ENCODE measurements at places on chromosomes 5 and 9.

DNA sequence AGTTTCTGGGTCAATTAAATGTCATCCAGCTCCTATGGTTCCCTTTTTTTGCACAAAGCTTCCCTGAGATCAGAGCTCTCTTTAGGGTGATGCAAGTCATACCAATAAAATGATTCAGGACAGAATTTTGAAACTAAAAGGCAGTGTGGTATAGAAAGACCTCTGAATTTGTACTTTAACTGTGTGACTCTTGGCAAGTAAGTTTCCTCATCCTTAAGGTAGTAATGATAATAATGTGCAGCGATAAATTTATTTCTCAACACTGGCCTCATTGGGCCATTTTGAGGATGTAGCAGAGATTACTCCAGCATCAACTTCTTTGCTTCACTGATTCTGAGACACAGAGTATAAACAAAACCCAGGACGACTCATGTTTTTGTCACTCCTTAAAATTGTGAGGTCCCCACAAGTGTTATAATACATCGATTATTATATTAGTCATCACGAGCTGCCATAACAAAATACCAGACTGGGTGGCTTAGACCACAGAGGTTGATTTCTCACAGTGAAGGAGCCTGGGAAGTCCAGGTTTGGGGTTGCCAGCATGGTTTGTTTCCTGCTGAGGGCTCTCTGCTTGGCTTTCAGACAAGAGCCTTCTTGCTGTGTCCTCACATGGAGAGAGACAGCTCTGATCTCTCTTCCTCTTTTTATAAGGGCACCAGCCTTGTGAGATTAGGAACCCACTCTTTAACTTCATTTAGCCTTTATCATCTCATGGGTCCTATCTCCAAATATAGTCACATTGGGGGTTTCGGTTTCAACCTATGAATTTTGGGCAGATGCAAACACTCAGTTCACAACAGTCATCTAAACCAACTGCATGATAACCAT lies 293.0 kb downstream of the ZNF608 start:
- peak; percentile 9 for DNase-seq

DNA sequence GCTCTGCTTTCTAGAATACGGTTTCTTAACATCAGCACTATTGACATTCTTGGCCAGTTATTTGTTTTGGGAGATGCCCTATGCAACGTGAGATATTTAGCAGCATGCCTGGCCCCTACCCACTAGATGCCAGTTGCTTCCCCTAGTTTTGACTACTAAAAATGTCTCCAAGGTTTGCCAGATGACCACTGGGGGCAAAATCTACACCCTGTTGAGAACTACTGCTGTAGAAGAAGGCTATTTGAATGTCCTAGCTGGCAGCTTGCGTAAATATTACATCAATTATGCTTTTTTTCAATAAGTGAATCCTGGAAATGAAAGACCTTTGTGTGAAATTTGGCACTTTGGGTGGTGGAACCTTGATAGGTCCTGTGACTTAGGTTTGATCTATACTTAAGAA lies 5.0 kb downstream of the NCBP1 start:
- DNase-seq = peak; percentile 5

GRCh38 chr9:28600226-28600625 lies 1026.9 kb upstream of the C9orf72 start:
- no peak for DNase-seq

DNA sequence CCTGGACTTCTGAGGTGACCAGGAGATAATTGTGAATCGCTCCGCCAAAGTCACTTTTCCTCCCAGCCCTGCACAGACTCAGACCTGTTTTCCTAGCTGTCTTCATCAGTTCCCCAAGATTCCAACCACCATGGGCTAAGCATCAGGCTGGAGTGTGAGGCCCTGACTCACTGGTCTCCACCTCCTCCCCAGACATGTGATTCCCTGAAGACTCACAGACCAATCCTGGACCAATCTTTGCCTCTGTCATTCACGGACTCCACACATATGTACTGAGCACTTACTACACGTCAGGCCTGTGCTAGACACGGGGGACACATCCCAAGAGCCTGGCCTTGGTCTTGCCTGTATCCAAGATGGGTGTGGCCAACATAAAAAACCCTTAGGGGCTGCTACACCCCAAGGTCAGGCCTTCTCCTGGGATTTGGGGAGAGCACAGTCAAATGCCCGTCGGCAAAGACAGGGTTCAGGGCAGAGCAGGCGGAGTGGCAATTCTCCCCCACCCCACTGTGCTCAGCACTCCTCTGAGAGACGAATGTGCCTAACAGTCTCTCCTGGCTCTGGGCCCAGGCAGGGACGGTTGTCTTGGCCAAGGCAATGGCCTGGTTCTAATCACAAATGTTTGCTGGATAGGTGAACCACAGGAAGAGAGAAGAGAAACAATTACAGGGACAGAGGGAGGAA lies 11.9 kb downstream of the EEIG1 start:
- peak; percentile 54 for DNase-seq

- no peak for DNase-seq
Observed at GRCh38 chr5:154948313-154948712, 7.4 kb downstream of the MRPL22 start.

- no peak for DNase-seq
Observed at GRCh38 chr5:153565822-153566221, 75.4 kb downstream of the GRIA1 start.

GRCh38 chr5:31563216-31563615 lies 31.1 kb downstream of the C5orf22 start:
- peak; percentile 3 for DNase-seq

DNA sequence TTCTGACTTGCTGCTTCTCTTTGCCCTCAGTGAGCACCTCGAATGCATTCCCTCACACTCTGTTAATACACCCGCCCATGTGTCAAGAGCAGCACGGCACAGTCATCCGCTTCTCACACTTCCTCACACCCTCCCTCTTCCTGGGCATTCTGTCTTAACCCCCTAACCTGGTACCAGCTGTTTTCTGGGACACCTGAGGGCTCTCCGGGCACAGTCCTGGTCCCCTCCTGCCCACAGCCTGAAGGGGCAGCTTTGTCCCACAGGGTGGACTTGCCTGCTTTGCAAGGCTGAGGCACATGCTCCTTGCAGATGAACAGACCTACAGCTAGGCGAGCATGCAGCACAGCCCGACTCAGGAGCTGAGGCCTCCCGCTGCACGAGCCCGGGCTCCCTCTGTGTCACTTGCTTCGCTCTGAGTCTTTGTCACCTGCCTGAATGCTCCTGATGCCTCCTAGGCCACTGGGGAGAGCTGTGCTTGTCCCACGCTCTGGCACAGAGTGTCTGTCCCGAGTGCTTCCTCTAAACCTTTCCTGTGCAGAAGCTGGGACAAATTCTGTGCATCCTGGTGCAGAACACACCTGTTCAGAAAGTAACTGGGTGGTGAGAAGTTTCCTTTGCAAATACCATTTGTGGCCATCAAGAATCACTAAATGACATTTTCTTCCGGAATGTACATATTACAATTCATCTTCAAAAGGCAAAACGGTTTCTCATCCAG lies 47.8 kb downstream of the AHRR start:
- DNase-seq = peak; percentile 68

- no peak for DNase-seq
Observed at GRCh38 chr9:38284588-38285051, 107.9 kb upstream of the ALDH1B1 start.

DNA sequence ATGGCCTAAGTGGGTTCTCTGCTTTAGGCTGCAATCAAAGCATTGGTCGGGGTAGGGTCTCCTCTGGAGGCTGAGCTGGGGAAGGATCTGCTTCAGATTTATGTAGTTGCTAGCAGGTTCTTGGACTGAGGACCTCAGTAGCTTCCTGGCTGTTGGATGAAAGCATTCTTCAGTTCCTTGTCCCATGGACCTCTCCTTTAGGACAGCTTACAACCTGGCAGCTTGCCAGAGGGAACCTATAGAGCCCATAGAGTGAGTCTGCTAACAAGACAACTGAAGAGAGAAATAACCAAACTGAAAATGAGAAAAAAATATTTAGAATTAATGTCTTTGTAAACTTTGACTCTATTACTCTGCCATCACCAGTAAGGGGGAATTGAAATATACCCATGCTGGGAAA lies 12.4 kb downstream of the MRPS30 start:
- DNase-seq = peak; percentile 11

DNA sequence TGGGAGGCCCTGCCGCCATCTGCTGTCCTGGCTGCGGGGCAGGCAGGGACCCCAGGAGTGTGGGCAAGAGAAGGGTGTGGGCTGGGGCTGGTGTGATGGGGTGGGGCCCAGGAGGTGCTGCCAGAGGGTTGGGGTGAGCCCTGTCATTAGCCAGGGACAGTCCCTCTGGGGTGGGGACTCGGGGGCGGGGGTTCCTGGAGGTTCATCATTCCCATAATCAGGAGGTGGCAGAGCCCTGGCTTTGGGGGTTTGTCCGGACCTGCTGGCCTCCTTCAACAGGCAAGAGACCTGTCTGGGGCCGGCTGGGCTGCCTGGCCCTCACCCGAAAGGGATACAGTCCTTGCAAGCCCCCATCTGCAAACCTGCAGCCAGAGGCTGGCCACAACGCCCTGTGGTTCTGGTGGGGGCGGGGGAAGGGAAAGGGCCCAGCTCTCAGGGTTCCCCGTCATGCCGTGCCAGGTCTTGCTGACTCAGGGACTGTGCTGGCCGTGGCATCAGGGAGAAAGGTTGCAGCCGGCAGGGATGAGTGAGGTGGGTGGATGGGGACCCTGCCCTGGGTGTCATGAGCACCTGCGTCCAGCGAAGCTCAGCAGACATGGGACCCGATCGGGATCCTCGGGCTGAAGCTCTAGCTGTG lies 65.2 kb downstream of the MRPL36 start:
- no peak for DNase-seq

DNA sequence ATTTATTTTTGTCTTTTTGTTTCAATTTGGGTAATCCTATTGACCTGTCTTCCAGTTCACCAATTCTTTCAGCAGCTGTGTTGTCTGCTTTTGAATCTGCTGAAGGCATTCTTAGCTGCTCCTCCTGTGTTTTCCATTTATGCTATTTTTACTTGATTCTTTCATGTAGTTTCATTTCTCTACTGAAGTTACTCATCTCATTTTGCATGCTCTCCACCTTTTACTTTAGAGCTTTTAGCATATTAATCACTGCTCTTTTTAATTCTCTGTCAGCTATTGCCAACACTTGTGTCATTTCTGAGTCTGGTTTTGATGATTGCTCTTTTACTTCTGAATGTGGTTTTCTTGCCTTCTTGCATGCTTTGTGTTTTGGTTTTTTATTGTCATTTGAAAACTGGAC lies 496.0 kb upstream of the CLINT1 start:
- DNase-seq = no peak

DNA sequence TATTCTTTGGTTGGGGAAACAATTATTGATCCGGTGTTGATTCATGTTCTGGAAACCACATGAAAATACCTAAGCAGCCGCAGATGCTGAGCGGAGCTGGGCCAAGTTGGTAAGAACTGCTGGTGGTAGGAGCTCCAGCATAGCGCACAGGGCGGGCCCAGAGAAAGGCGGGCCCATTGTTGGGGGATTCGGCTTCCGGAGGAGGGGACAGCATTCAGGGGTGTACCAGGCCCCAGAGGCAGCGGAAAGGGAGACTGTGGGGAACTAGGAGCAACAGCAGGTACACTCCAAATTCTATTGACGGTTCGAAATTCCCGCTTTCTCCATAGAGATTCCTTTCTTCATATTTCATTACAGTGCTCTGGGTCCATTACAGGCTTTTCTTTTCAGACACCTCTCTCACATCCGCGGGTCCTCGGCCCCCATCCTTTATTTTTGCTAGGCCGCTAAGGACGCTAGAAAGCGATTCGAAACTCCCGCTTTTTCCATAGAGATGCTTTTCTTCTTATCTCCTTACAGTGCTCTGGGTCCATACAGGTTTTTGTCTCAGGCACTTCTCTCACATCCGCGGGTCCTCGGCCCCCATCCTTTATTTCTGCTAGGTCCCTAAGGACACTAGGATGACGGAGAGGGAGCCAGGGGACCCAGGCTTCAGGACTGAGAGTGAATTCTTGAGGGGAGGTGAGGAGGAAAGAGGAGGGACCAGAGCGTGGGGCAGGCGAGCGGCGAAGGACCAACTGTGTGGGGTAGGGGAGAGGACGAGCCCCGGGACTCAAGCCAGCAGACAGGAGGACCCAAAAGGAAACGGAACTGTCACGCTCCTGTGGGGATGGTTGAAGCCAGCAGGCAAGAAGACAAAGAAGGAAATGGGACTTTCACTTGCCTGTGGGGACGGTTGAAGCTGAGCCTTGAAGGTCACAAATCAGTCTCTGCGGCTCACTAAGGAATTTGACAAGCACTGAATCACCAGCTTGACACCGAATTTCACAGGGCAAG lies at the start of gene CCDC152:
TSS of gene CCDC152 (plus strand) at position 213 of the 996 bp plus-strand sequence. CDS start 2,304 bp downstream, outside the sequence.
- peak; percentile 61 for DNase-seq

- no peak for DNase-seq
Observed at GRCh38 chr5:68141494-68141893, 74.1 kb upstream of the PIK3R1 start.

DNA sequence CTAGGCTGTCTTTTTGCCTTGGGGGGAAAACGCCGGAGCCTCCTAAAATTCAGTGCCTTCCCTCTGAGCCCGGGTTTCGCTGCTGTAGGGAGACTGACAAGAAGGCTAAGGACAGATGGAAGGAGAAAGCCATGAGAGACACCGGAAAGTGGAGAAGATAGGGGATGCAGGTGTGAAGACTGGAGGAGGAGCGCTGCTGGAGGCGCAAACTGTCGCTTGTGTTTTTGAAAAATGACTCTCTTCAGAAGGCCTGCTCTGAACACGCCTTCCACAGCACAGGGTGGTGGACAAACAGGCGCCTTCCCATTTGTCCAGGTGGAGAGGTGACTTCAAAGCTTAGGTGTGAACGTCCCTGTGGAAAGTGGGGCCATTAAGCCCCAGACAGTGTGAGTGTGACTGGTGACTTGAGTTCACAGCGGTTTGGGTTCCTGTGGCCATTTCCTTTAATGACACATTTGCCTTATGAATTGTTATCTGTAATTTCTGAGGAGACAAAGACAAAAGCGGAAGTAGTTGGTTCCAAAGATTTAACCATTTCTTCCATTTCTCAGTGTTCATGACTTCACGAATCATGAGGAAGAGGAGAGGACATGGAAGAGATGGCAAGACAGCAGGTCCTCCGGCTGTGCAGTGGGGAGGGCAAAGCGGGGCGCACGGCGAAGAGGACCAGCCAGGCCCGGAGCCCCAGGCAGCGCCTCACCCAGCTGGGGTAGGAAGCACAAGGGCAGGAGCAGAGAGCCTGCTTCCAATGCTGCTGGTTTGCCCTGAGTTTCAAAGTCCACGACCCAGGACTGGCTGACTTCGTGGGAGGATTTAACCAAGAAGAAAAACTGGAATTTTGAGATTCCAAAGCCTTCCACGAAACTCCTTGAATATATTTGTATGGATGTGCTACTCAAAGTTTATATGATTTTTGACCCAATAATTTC lies 27.8 kb upstream of the SEMA4D start:
- peak; percentile 87 for DNase-seq

Data from suppressor macrophage (primary cell).